ENCODE measurements at places on chromosomes 2 and 18.
A peak's percentile ranks its signal among the peaks of the same experiment; 100 is the strongest.

DNA sequence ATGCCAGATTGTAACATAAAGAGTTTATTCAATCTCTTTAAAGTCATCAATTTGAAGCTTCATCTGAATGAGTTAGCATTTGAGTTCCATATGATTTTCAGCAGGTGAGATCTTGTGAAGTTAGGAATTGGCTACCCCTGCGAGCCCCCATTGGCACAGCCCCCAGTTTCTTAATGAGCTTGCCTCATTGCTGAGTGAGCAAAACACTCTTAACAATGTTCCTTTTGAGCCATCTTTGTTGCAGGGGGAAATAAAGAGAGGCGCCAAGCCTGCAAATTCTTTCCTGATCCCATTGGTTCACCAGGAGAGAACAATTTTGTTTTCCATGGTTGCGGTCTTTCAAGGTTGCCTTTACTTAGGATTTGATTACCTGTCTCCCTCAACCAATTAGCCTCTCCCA lies 18.7 kb downstream of the DPP10 start:
- peak; percentile 13 for DNase-seq

- DNase-seq = no peak
Measured at GRCh38 chr2:23905155-23905554, 21.8 kb downstream of the ATAD2B start.

- DNase-seq = no peak
Measured at GRCh38 chr2:18083806-18084205, 205.3 kb downstream of the KCNS3 start.

GRCh38 chr18:54052732-54053429 lies 171.6 kb downstream of the MBD2 start:
- DNase-seq = no peak

GRCh38 chr18:62486290-62486964 lies 36.4 kb upstream of the ZCCHC2 start:
- DNase-seq = no peak

- DNase-seq = no peak
Measured at GRCh38 chr2:196742685-196743084, 56.8 kb downstream of the GTF3C3 start.

GRCh38 chr18:70220628-70221027 lies 15.1 kb upstream of the RTTN start:
- DNase-seq = no peak
